Fibroblast of skin of scalp (primary cell): ENCODE measurements at places on chromosomes 2 and 18.

GRCh38 chr2:164655750-164656149 lies 34.5 kb upstream of the GRB14 start:
- peak; percentile 32 for DNase-seq

DNA sequence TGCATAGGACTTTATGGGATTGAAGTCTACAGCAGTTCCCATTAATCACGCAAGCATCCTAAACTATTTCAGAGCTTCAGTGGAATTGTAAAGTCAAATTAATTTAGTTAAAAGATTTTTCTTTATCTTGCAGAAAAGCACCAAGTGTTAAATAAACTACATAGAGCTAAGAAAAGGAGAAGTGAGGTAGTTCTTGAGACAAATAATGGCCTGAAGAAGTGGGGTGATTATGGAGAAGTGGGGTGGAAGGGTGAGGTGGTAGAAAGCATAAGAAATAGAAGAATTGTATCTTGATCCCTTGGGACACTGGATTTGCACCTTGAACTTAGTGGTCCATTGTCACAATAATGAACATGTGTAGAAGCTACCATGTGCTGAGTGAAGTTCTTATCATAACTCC lies 121.7 kb upstream of the LINC00305 start:
- no peak for DNase-seq

DNA sequence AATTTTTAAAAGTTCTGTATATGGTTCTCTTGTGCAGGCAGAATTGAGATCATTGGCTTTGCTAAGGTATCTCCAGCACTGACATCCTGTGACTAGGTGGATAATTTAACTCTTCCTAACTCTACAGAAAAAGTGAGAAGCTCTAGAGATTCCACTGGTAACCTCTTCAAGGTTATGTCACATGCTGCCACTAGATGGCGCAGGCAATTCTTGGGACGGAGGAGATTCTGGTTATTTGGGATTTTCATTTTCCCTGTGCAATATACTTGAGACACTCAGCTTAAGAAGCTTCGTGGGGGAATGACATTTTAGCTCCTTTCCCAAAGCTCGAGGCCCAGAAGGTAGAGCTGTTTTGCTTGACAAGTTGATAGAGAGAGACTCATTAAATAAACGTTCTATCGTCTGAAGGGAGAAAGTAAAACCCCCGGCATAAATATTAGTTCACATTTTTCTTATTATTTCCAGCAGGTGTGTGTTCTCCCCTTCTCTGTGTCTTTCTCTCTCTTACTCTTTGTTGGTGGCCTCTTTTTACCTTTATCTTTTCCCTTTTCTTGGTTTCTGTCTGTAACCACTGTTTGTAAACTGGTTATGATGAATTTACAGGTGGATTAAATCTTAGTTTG lies 26.6 kb upstream of the LANCL1 start:
- peak; percentile 38 for DNase-seq

GRCh38 chr18:61889541-61889940 lies 3.3 kb downstream of the RNF152 start:
- DNase-seq = no peak

- peak; percentile 80 for DNase-seq
Measured at GRCh38 chr2:207467716-207468347, 61.9 kb upstream of the CREB1 start.

GRCh38 chr2:170222842-170223241 lies 44.9 kb downstream of the MYO3B start:
- DNase-seq = no peak

- DNase-seq = no peak
Measured at GRCh38 chr2:143696651-143697050, 567.4 kb downstream of the ARHGAP15 start.

GRCh38 chr18:56984731-56985130 lies 162.2 kb upstream of the BOD1L2 start:
- no peak for DNase-seq

DNA sequence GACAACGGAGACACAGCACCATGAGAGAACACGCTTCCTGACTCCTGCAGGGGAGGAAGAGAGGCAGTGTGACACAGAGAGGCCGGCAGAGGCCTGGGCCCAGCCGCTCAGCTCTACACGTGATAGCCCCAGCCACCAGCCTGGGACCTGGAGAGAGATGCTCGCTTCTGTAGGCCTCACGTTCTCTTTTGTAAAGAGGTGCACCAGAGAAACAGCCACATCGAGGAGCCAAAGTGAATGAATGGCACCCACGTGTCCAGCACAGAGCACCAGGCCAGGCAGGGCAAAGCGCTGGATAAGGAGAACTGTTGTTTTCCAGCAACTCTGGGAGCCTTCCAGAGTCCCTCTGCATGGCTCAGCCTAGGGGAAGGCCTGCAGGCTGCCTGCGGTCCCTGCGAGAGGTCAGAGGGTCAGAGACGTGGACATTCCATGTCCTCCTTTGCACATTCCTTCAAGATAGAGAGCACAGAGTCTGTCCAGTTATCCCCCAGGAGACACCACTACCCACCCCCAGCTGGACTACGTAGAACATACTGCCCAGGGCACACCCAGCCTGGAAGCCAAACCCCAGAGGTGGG lies 14.2 kb downstream of the LIMS2 start:
- DNase-seq = no peak
